ENCODE measurements at places on chromosomes 11 and 22. TPM values are rescaled to one million over a fixed set of nuclear protein-coding genes. Genes with fewer than 3 reads are reported as not detected.

- no peak for DNase-seq
Measured at GRCh38 chr11:636511-637332, at the start of gene DRD4. Gene DRD4 (plus strand): TSS chr11:637269. CDS start chr11:637305, 36 bp downstream.

DNA sequence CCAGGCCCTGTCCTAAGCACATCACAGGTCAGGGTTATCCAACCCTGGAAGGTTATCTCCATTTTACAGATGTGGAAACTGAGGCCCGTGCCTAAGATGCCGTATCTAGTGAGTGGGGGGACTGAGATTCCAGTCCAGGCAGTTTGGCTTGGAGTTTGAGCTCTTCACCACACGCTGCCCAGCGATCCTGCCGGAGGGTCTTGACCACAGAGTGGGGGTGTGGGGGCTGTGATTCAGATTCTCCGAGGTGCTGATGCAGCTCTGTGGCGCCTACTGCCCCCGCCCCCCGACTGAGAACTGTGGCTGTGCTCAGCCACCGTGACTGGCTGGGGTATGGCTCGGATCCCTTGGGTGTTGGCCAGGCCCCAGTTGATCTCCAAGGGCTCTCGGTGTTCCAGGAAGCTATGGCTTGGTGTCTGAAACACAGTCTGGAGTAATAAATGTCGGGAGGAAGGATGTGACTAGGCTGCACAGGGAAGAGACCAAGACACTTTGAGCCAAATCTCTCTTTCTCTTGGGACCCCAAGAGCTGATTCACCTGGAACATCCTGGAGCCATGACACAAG is 60.6 kb upstream of the RASD2 start:
- no peak for DNase-seq

Gene ARHGAP8
- total RNA-seq = 114 TPM

DNA sequence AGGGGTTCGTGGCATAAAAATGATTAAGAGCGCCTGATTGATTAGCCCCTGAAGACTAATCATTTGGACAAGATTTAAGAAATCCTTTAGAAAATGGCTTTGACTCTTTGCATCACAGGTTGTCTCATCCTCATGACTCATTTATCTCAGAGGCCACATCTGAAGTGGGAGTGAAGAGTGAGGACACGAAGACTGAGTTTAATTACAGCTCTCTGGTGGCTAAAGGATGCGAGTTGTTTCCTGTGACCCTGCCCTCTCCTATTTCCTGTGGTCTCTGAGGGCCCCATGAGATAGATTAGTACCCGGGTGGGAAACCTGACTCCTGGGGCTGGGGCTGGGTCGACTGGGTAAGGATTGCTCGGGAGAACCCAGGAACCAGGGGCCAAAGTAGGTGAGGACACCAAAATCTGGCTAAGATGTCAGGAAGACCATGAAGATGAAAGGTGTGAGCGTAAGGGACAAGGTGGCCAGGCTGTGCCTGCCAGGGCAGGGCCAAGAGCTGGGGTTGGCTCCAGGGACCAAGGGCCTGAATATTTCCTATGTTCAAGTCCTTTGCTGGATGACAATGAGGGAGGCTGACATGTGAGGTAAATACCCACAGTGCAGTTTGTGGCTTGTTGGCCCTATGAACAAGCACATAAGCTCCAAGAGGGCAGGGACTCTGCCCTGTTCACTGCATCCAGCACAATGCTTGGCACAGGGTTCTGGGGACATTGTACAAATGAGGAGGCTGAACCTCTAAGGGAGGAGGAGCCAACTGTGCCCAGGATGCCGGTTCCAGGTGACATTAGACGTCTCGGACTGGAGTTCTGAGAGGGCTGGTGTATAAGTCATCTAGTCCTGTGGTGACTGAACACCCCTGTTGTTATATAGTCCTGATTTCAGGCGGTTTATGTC is 3.6 kb downstream of the OTOG start:
- no peak for DNase-seq

DNA sequence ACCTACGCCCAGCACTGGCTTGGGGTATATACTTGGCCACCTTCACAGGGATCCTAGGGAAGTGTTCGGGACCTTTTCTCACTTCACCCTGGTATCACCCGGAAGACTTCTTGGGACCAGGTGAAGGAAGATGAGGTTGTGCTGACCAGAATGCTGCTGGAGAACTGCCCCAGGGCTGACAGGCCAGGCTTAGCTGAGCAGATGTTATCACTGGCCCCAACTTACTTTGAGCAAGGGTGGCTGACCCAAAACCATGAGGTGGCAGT is 4.5 kb downstream of the FTH1 start:
- peak; percentile 65 for DNase-seq

Gene USP47
- 24.2 TPM for total RNA-seq

DNA sequence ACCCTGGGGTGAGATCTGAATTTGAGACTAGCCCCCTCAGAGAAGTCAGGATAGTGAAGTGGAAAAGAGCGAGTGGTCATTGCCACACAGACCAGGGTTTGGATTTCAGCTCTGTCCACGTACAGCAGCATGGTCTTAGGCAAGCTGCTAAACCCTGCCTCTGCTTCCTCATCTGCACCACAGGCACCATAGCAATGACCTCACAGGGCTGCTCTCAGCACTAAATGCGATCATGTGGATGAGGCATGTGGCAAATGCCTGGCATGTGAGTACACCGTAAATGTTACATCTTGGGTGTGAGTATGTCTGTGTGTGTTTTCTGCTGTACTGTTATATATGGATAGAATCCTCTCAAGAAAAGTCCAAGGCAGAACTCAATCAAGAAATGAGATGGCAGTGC is 15.8 kb downstream of the NAV2 start:
- no peak for DNase-seq

- no peak for DNase-seq
Measured at GRCh38 chr22:44825310-44826150, 73.2 kb downstream of the ARHGAP8 start.

Gene NLRP10
- total RNA-seq = 1.6 TPM

GRCh38 chr11:58905011-58905720 is 34.1 kb upstream of the GLYATL1 start:
- DNase-seq = no peak

GRCh38 chr11:110329445-110329844 is 33.0 kb upstream of the RDX start:
- no peak for DNase-seq

GRCh38 chr11:65541093-65541982 is 16.5 kb downstream of the SCYL1 start:
- peak; percentile 89 for DNase-seq

Gene JHY
- total RNA-seq = 6.2 TPM

DNA sequence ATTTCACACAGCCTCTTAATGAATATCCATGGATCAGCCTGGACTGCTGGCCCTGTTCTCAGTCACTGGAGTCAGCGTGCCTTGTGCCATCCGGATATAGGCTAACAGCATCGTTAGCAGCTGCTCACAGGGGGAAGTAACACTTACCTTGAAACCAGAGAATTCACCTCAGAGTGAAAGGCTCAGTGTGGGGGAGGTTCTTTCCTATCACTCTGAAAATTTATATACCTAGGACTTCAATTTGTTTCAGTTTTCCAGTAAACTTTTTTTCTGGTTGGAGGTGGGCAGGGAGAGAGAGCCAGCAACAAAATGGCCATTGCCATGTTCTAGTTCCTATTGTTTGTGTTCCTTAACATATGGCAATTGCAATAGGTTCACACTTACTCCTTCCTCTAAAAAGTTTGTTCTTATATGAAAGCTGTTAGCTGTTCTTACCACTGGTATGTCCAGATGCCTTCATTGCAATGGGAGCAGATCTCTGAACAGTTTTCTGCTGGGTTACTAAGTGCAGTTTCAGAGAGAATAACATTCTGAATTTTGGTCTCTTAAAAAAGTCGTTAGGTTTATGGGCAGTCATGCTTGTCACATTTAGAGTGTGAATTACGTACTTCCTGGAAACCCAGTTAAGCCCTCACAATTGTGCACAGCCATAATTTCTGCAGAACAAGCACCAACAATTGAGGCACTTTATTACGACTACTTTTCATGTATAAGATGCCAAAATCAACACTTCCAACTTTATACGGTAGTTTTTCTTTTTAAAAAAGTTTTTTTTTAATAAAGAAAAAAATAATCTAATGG is 247.6 kb downstream of the CADM1 start:
- peak; percentile 11 for DNase-seq

DNA sequence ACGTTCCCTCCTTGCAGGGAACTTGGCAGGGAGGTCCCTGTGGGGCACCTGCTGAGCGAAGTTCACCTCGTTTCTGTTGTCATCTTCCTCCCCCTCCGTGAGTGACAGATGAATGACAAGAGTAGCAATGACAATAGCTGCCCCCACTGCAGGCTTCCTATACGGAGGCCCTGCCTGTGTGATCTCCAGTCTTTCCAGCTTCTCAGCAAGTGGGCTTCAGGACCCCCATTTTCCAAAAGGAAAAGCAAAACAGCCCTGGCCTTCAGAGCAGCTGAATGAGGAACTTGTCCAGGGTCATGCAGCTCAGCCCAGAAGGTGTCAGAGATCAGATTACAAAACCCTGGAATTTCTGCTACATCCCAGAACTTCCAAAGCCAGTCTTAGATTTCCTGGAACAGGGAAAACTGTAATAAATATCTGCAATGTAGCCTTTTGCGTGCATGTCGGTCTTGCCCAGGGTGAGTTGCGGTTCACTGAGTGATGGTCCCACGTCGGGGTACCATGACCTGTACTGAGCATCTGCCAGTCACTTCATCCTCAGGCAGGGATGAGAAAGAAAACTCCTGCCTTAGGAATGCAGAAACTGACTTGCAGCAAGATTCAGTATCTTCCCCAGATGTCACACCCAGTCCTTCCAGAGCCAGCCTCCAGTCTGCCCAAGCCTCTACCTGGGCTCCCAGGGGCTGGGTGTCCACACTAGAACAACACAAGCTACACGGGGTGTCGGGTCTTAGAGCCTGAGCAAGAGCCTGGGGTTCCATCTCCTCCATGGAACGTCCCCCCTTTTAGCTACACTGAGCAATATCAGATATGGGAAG is 1457.0 kb downstream of the BRD1 start:
- DNase-seq = no peak

GRCh38 chr11:79440571-79441460 is at the start of gene TENM4:
Gene TENM4 (minus strand): TSS chr11:79441030. CDS start chr11:79069944, 371,086 bp downstream.
- DNase-seq = no peak

DNA sequence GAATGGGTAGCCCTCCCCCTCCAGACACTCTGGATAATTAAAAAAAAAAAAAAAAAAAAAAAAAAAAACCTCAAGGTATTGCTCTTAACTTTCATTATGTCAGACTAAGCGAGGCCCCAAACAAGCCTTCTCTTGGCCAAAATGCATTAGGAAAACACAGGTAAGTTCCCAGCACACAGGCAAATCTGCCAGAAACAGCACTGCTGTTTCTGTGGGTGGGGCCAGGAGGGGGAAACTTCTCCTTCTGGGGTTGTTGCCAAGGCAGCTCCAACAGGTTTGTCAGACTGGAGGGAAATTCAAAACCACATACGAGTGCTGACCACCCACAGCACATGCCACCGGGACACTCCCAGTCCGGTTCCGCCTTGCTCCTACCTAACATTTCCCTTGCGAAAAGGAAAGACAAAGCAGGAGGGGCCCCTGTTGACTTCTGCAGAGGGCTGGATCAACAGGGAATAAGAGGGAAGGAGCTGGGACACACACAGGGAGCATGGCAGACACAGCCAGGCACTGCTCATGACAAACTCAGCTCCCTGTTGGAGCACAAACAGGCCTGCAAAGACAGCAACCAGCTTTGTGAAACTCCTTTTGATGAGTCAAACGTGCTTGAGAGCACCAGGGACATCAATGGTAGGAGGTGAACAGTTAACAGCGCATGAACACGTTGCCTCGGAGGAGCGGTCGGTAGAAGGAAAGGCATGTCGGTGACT is 55.0 kb downstream of the MYH9 start:
- DNase-seq = peak; percentile 90

GRCh38 chr11:13772223-13773046 is 104.0 kb downstream of the FAR1 start:
- DNase-seq = peak; percentile 68

DNA sequence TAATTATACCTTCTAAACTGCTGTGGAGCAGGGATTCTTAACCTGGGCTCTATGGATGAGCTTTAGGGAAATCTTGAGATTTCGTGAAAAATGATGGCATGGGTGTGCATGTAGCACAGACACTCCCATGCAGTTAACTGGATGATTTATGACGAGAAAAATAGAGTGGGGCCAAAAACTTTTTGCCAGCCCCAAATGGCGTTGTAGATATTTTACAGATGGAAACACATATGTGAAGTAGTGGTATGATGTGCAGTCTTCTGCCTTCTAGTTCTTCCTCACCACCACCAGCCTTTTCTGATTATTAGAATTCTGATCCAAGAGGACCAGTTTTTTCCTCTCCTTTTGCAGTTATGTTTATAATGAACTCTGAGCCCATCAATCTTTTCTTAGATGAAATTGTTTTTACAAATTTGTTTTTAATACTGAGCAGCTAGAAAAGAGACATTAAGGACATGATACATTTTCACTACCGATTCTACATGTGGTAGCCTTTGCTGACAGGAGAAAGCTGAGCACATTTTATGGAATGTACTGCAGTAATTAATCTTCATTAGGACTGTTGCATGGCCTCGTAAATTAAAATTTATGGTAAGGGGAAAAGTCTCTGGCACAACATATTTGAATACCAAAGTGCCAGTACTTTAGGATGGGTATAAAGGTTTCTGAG is 261.4 kb downstream of the DDX10 start:
- no peak for DNase-seq

GRCh38 chr11:121927097-121927785 is 188.8 kb downstream of the BLID start:
- no peak for DNase-seq

Gene SLCO2B1
- total RNA-seq = 1.3 TPM

- no peak for DNase-seq
Measured at GRCh38 chr11:68528630-68529029, 68.1 kb downstream of the PPP6R3 start.

GRCh38 chr22:29690476-29690875 is 29.3 kb upstream of the CABP7 start:
- peak; percentile 54 for DNase-seq

GRCh38 chr11:75706260-75706729 is 11.3 kb upstream of the MOGAT2 start:
- peak; percentile 64 for DNase-seq

GRCh38 chr11:121645001-121645400 is 192.2 kb upstream of the SORL1-AS1 start:
- DNase-seq = no peak

- DNase-seq = no peak
Measured at GRCh38 chr11:92546603-92547002, 322.0 kb downstream of the FAT3 start.

Gene OOSP2
- not detected for total RNA-seq

Gene HBE1
- total RNA-seq = 1.4 TPM

GRCh38 chr11:12420040-12420439 is 42.7 kb downstream of the PARVA start:
- DNase-seq = no peak

Gene SYT13
- not detected for total RNA-seq

DNA sequence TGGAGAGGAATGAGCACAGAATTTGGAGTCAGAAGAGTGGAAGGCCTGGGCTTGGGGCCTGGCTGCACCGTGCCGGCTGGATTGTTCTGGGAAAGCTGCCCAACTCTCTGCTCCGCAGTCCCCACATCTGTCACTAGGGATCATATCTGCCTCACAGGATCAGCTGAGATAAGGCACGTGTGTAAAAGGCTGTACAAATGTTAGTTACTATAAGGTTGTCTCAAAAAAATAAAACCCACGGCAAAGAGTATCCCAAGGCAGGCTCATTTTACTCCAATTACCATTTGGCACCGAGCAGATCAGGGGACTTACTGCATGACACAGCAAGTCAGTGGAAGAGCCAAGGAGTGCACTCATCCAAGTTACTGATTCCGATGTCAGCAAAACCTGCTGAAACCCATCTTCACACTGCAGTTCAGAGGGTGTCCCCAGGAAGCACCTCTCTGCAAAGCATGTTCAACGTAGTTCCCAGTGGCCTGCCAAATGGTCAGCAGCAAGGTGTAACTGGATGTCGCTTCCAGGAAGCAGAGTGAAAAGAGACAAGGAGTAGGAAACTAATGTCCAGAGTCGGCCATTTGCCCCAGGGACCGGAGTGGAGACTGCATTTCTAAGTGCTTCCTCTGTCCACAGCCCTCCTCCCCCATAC is 18.1 kb upstream of the MRTFA start:
- peak; percentile 33 for DNase-seq

Measured in PC-9 (cell line).